ENCODE measurements at places on chromosomes 11 and 22.

GRCh38 chr11:93936460-93936859 is 84.7 kb upstream of the HEPHL1 start:
- DNase-seq: peak; percentile 49

GRCh38 chr22:37849089-37849751 is at the start of gene EIF3L:
Gene EIF3L, plus strand, starts transcription at chr22:37849419. Its CDS starts 31 bp downstream, at chr22:37849450.
- peak; percentile 57 for DNase-seq

DNA sequence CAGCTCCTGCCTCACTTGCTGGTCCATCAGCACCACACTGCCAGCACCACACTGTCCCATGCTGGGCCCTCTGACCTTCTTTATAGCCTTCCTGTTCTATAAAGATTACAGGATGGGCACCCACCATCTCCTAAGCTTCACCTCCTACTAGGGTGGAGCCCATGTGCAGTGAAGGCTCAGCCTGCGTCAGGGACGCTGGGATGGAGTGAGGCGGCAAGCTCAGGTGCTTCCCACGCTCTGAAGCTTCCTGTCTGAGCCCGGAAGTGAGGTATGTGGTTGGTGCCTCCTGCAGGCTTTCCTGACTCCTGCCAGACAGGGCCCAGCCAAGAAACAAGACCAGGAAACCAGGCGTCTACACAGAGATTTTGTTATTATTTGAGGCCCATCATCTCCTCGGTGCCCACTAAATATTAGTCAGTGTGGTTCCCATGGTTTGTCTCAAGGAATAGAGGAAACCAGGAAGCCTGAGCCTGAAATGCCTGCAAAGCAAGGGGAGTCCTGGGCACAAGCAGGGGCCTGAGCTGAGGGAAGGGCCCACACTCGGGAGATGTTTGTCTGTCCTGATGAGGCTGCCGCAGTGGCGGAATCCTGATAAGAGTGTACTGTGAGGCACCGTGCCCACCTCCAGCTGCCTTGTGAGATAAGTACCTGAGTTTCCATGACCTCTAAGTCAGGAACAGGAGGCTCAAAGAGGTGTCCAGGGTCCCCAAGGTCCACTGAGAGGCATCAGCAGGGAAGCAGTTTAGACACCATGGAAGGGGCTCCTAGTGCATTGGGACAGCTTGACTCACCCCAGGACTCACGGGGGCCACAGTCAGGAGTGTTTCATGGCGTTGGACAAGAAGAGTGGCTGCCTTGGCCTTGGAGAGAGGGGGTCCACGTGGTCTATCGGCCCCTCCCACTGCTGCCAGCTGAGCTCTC is 22.0 kb downstream of the RSPH14 start:
- DNase-seq: no peak

GRCh38 chr11:20243974-20244373 is 83.7 kb upstream of the DBX1 start:
- DNase-seq: no peak

DNA sequence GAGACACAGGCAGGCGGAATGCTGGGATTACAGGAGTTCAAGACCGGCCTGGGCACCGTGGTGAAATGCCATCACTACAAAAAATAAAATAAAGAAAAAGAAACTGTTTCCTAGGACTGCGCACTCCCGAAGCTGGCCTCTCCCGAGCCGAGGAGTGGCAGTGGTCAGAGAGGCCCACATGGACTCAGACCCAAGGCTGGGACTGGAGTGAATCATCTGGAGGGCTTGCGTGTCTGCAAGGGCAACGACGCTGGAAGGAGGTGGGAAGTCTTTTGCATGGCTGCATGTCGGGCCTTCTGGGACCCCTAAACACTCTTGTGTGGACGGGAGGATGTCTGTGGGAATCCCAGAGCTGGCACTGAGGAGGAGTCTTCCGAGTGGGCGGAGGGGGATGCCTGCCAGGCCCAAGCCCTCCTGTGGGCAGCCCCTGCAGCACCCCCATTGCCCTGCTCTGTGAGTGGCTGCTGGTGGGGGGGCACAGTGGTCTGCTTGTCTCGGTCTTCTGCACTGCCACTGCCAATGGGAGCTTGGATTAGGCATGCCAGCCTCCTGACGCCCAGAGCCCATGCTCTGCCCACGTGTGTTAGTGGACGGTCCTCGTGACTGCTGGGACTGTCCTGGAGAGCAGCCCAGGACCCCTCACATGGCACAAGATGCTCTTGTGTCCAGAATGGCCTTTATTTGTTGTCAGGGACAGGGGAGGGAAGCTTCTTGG is 1.8 kb upstream of the AP2A2 start:
- no peak for DNase-seq

DNA sequence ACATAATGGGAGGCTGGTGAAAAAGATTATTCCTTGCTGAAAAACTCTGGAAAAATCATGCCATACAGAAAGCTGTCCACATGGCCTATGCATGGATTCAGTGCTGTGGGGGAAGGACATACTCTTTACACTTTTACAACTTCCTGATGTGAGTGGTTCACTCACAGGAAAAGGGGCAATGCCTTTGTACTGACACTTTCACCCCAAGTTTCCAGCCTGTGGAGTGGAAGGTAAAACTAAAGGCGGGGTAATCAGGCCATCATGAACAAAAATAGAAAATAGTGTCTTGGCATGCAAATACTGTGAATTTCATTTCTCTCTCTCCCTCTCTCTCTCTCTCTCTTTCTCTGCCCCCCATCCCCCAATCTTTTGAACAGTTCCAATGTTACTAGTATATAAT is 281.8 kb downstream of the ETS1 start:
- no peak for DNase-seq
